ENCODE measurements at places on chromosomes 6 and 20. TPM values are rescaled to one million over a fixed set of nuclear protein-coding genes. Genes with fewer than 3 reads are reported as not detected.

- no peaks in the 10 kb centered on the region for H3K27me3 ChIP-seq
- DNase-seq: no peak
- H3K27ac ChIP-seq: no peak overlapping the region
- no peaks in the 10 kb centered on the region for H3K4me1 ChIP-seq
Observed at GRCh38 chr6:31465185-31465536, 32.8 kb upstream of the MICB start.

- H3K27ac ChIP-seq: no peak overlapping the region
- H3K4me1 ChIP-seq: no peaks in the 10 kb centered on the region
- DNase-seq: no peak
- no peaks in the 10 kb centered on the region for H3K36me3 ChIP-seq
- H3K4me3 ChIP-seq: no peak overlapping the region
Observed at GRCh38 chr20:3307725-3308124, 68.7 kb upstream of the SLC4A11 start.

DNA sequence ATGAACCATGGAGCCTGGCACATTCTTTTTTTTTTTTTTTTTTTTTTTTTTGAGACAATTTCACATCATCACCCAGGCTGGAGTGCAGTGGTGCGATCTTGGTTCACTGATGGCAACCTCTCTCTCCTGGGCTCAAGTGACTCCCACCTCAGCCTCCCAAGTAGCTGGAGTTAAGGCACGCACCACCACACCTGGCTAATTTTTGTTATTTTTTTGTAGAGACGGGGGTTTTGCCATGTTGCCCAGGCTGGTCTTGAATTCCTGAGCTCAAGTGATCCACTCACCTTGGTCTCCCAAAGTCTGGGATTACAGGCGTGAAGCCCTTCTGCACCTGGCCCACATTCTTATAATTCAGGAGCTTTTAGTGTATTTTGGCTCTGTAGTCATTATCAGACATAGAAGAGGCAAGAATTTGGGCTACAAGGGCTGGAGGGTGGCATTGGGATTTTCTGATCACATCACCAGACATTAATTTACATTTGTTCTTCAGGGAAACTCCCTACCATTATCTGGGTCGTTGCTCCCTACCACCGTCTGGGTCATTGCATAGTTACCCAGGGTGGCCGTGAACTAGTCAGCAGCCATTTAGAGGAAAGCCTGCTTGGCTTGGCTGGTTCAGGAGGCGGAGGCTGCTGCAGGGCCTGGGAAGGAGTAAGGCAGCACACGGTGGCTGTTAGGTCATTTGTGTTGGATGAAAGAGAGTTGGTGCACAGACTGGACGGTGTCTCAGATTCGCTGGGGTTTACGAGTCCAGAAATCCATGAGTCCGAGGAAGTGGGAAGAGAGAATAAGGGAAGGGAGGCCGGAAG is 17.6 kb downstream of the ARID1B start:
- no peak overlapping the region for H3K4me3 ChIP-seq
- H3K36me3 ChIP-seq: no peaks in the 10 kb centered on the region
- no peak for DNase-seq
- no peaks in the 10 kb centered on the region for H3K27me3 ChIP-seq

DNA sequence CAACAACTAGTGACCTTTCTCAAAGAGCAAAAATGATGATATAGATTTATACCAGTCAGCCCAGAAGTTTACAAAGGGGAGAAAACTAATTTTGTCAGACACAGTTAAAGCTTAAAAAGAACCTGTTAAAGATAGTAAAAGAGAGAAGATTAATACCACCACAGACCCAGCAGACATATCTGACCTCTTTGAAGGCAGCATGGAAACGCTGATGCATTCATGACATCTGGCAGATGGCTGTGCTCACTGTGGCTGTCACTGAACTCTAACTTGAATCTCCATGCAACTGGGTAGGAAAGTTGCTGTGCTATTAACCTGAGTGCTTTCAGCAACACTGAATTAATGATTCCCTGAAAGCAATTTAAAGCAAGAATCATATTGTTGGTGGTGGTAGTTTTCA is 159.8 kb upstream of the PRDM1 start:
- H3K4me1 ChIP-seq: no peaks in the 10 kb centered on the region
- H3K4me3 ChIP-seq: no peak overlapping the region
- no peaks in the 10 kb centered on the region for H3K27me3 ChIP-seq
- no peak for DNase-seq
- H3K27ac ChIP-seq: no peak overlapping the region

DNA sequence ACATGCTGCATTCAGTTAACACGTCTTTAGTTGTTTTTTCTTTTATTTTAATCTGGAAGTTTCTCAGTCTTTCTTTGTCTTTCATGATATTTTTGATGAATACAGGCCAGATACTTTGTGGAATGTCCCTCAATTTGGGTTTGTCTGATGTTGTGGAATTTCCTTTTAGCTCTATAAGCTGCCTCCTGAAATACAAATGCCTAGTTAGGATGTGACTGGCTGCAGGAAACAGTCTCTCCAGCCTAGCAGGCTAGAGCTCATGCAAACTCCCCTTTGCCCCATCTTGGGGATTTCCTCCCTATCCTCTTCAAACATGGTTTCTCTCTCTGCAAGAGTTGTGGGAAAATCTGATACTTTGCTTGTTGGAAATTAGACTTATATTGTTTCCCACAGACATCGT is 89.3 kb upstream of the JAG1 start:
- no peak for DNase-seq
- no peaks in the 10 kb centered on the region for H3K4me1 ChIP-seq
- H3K27me3 ChIP-seq: no peaks in the 10 kb centered on the region
- H3K36me3 ChIP-seq: no peaks in the 10 kb centered on the region

- H3K4me3 ChIP-seq: peak overlapping the region; percentile 69
- peak overlapping the region; percentile 95 for H3K27ac ChIP-seq
- H3K4me1 ChIP-seq: peaks cover 9% of the 10 kb centered on the region
- H3K36me3 ChIP-seq: no peaks in the 10 kb centered on the region
- DNase-seq: peak; percentile 84
Observed at GRCh38 chr6:17987697-17988421, 424 bp upstream of the KIF13A start.

DNA sequence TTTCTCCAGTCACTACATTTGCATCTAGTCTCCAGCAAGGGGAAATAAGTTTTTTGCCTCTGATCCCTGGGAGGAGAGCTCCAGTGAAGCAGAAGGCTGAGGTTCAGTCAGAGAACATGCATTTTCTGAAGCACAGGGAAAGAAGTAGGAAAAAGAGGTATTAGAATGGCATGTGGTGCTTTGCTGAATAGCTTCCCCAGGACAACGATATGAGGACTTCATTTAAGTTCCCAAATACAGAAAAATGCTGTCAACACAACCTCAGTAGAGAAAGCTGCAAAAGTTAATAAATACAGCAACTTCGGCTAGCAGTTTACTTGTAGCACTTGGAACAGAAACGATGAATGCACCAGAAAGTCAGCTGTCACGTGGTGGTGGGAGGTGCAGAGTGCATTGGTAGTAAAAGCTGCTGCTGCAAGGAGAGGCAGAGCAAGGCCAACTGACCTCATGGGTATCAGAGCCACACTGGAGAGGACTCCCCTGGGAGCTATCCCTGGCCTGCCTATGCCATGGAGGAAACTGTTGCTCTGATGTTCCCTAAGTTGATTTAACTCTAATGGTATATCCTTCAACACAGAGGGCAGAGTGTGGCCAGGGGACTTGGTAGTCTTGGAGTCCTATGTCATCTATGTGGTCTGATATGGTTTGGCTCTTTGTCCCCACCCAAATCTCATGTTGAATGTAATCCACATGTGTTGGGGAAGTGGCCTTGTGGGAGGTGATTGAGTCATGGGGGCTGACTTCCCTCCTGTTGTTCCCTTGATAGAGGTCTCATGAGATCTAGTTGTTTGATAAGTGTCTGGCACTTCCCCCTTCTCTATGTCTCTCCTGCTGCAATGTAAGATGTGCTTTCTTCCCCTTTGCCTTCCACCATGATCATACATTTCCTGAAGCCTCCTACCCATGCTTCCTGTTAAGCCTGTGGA is 85.9 kb downstream of the ADTRP start:
- H3K36me3 ChIP-seq: no peaks in the 10 kb centered on the region
- DNase-seq: no peak
- H3K27ac ChIP-seq: no peak overlapping the region
- H3K27me3 ChIP-seq: no peaks in the 10 kb centered on the region
- no peak overlapping the region for H3K4me3 ChIP-seq
- H3K4me1 ChIP-seq: no peaks in the 10 kb centered on the region

GRCh38 chr20:47557791-47558190 is 56.1 kb downstream of the NCOA3 start:
- H3K4me1 ChIP-seq: no peaks in the 10 kb centered on the region
- H3K27me3 ChIP-seq: no peaks in the 10 kb centered on the region
- no peak overlapping the region for H3K4me3 ChIP-seq
- no peak overlapping the region for H3K27ac ChIP-seq
- no peak for DNase-seq

GRCh38 chr6:33863723-33864440 is 60.1 kb upstream of the MLN start:
- no peak overlapping the region for H3K4me3 ChIP-seq
- H3K27ac ChIP-seq: no peak overlapping the region
- DNase-seq: no peak
- H3K36me3 ChIP-seq: no peaks in the 10 kb centered on the region
- no peaks in the 10 kb centered on the region for H3K27me3 ChIP-seq

DNA sequence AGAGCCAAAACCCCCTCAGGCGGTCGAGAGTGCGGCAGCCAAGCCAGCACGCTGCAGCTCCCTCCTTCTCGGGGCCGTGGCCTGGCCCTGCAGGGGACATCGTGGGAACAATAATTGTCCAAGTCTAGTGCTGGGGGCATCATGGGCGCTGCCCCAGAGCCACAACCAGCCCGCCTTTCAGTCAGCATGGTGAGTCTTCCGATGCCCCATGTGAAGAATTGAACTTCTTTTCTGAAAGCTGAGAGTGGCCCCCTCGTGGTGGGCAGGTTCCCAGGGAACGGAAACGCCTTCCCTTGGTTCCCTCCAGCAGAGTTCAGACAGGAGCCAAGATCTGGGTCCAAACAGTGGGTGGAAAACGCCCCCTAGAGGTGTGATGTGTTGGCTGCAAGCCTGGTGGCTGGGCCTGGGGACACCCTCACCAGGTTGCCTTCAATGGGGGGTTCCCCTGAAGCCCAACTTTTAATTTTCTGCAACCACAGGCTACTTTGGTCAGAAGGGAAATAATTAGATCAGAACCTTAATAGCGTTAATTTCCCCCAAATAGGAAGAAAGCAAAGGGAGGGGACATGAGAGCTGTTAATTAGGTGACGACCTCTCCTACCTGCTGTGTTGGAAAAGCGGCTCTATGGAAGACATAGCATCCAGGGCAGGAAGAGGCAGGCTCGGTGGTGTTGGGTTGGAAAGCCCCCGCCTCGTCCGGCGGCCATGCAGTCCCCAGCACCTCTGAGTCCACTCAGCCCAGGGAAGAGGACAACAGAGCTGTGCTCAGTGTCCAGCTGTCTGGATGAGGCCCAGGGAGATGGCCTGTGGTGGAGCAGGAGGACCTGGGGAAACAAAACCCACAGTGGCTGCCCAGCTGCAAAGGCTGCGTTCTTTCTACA is 4.7 kb upstream of the MRGBP start:
- H3K27me3 ChIP-seq: no peaks in the 10 kb centered on the region
- H3K4me1 ChIP-seq: no peaks in the 10 kb centered on the region
- peak; percentile 63 for DNase-seq
- no peaks in the 10 kb centered on the region for H3K36me3 ChIP-seq
- H3K4me3 ChIP-seq: no peak overlapping the region

- H3K27me3 ChIP-seq: no peaks in the 10 kb centered on the region
- H3K27ac ChIP-seq: no peak overlapping the region
- H3K4me3 ChIP-seq: no peak overlapping the region
- DNase-seq: no peak
Observed at GRCh38 chr20:49843770-49844380, 31.2 kb downstream of the SLC9A8 start.

- DNase-seq: no peak
- H3K36me3 ChIP-seq: no peaks in the 10 kb centered on the region
- H3K4me3 ChIP-seq: no peak overlapping the region
- no peaks in the 10 kb centered on the region for H3K4me1 ChIP-seq
- no peaks in the 10 kb centered on the region for H3K27me3 ChIP-seq
Observed at GRCh38 chr20:7712661-7713060, 227.6 kb downstream of the HAO1 start.

The ECT2L gene
- total RNA-seq: not detected

The BPIFA1 gene
- total RNA-seq: not detected

The PTCHD4 gene
- total RNA-seq: 0.21 TPM

The PEDS1 gene
- 6.6 TPM for total RNA-seq

The SLC17A3 gene
- total RNA-seq: not detected

The MCHR2 gene
- not detected for total RNA-seq

The DEFB115 gene
- not detected for total RNA-seq

The CPXM1 gene
- total RNA-seq: 5.2 TPM

The RUNX2 gene
- total RNA-seq: 3.8 TPM

The PLN gene
- 0.75 TPM for total RNA-seq

Measured in pancreas (tissue), 10 donors.